ENCODE measurements at places on chromosomes 11 and 22. TPM values are rescaled to one million over a fixed set of nuclear protein-coding genes. Genes with fewer than 3 reads are reported as not detected.

TTLL1 gene
- total RNA-seq = 1.1 TPM

RAB36 gene
- total RNA-seq = 3.5 TPM

- H3K4me1 ChIP-seq = peaks cover 12% of the 10 kb centered on the region
- H3K4me3 ChIP-seq = no peak overlapping the region
- no peaks in the 10 kb centered on the region for H3K36me3 ChIP-seq
Measured at GRCh38 chr11:104705490-104706190, 192.6 kb downstream of the CASP12 start.

DNA sequence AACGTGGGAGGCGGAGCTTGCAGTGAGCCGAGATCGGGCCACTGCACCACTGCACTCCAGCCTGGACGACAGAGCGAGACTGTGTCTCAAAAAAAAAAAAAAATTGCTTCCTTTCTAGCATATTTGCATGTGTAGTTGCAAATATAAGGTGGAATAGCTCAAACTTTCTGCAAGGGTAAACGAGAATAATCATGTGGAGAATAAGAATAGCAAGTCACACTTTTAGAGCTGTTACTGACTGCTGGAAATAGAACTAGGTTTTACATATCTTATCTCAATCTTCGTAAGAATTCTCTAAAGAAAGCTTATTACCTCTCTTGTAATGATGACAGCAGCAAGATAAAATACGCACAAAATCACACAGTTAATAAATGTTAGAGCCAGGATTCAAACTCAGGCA, 1.6 kb downstream of the L3MBTL2 start:
- H3K4me1 ChIP-seq = peaks cover 8% of the 10 kb centered on the region
- H3K4me3 ChIP-seq = no peak overlapping the region
- H3K27me3 ChIP-seq = no peaks in the 10 kb centered on the region

GRCh38 chr22:29870574-29870973, 12.4 kb upstream of the MTMR3 start:
- H3K27me3 ChIP-seq = no peaks in the 10 kb centered on the region
- no peak overlapping the region for H3K4me3 ChIP-seq
- DNase-seq = no peak
- H3K36me3 ChIP-seq = no peaks in the 10 kb centered on the region

GRCh38 chr11:12141283-12141682, 30.9 kb downstream of the MICAL2 start:
- H3K27ac ChIP-seq = peak overlapping the region; percentile 95
- H3K36me3 ChIP-seq = peaks cover 14% of the 10 kb centered on the region
- peaks cover 95% of the 10 kb centered on the region for H3K4me1 ChIP-seq
- no peaks in the 10 kb centered on the region for H3K27me3 ChIP-seq
- DNase-seq = no peak

DNA sequence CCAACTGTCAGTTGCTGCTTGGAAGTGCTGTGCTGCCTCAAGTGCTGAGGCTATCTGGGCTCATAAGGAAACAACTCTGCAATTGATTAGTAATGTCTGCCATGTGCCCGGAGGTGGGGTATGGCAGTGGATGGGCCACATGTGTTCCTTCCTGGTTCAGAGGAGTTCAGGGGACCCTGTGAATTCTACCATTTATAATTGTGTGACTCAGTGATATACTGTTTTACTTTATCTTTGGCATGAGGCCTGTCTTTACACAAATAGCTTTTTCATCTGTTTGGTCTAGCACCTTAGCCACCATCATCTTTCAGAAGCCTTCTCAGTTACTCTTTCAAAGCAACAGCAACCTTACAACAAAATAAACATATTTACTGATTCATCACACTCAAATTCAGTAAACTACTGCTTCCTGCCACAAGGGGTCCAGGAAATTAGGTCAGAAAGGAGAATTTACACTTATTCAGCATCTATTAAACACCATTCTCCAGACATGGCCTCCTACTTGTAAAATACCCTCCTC, 20.9 kb downstream of the DKK3 start:
- no peaks in the 10 kb centered on the region for H3K27me3 ChIP-seq
- no peaks in the 10 kb centered on the region for H3K36me3 ChIP-seq
- H3K27ac ChIP-seq = peak overlapping the region; percentile 13
- DNase-seq = no peak

DNA sequence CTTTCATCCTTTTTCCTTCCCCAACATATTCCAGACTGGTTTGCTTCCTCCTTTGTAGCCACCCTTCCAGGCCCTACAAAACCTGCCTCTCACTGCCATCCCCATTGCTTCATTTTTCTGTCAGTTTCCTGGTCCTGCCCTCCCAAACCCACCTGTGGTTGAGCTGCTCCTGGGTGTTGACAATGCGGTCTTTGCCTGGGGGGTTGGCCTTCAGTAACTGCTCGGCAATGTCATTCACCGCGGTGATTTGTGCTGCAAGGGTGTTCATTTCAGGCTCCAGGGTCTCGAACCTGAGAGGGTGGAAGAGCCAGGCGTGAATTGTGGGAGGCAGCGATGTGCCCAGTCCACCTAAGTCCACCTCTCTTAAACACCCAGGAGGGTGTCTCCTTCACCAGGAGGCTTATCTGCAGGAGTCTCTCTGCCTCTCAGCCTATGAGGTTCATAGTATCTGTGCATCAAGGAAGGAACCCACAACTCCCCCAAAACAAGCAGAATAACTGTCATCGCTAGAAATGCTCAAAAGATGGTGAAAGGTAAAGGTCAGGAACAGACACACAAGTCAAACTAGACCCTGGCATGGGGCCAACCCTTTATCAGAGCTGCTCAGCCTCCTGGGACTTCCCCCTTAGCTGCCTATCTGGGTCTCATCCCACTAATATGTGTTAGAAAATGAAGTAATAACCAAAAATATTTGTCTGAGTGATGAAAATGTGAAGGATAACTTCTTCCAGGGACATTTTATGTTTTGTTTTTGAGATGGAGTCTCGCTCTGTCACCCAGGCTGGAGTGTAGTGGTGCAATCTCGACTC, 23.9 kb upstream of the RBM4B start:
- H3K4me3 ChIP-seq = no peak overlapping the region
- DNase-seq = no peak
- no peaks in the 10 kb centered on the region for H3K36me3 ChIP-seq

DNA sequence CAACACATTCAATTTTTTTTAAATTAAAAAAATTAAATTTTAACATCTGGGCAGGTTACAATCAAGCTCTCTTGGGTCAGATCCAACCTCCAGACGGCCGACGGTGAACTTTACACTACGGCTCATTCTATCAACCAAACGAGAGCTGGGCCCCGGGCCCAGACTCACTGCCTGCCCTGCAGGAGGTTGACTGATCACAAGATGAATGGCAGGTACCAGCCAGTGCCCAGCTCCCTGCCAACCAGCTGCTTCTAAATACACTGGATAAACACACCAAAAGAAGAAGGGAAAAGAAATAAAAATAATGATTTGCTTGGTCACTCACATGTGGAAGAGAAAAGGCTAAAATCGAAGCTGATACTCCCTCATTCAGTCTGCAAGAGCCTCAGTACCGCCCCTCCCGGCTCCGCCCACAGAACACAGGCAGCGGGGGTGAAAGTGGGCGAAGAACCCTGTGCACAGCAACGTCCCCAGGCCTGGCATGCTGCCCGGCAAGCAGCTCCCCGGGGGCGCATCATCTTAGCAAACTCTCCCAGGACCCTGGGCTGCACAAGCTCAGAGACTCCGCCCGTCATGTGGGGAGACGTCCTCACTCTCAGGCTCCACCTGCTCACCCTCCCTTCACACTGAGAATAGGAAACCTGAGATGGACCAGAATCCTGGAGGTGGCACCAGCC, 303.4 kb downstream of the SHANK2 start:
- H3K36me3 ChIP-seq = no peaks in the 10 kb centered on the region
- no peak overlapping the region for H3K27ac ChIP-seq
- H3K4me1 ChIP-seq = no peaks in the 10 kb centered on the region
- DNase-seq = no peak
